Subcutaneous adipose tissue (tissue), 4 donors: ENCODE measurements at places on chromosomes 7 and 10. TPM values are rescaled to one million over a fixed set of nuclear protein-coding genes. Genes with fewer than 3 reads are reported as not detected.

Gene EVX1
- not detected for total RNA-seq

Gene CAMK2B
- 5.1 TPM for total RNA-seq

Gene NHLRC2
- total RNA-seq: 36.7 TPM

Gene ADAM22
- total RNA-seq: 5.8 TPM

Gene OR6B1
- not detected for total RNA-seq

Gene C1QL3
- not detected for total RNA-seq

Gene HACD1
- 16.0 TPM for total RNA-seq

Gene IQCE
- 9.0 TPM for total RNA-seq

Gene KCNMA1
- total RNA-seq: 17.3 TPM

Gene CPA4
- not detected for total RNA-seq

Gene HOXA10
- total RNA-seq: 17.3 TPM

Gene LIPN
- total RNA-seq: not detected

Gene LRRTM3
- total RNA-seq: not detected

Gene CYP17A1
- not detected for total RNA-seq

Gene NXPH1
- total RNA-seq: not detected

Gene PHKG1
- total RNA-seq: 1.1 TPM

Gene OR6V1
- total RNA-seq: not detected

Gene FHIP2A
- 47.7 TPM for total RNA-seq

Gene CNNM2
- 9.6 TPM for total RNA-seq

Gene RBM33
- total RNA-seq: 40.8 TPM

Gene TSPAN12
- total RNA-seq: 9.5 TPM

Gene INMT
- 1.4 TPM for total RNA-seq

Gene IL6
- 5.1 TPM for total RNA-seq

Gene NODAL
- total RNA-seq: not detected

Gene GPRIN2
- not detected for total RNA-seq

Gene CCDC172
- not detected for total RNA-seq

Gene PRKG1
- 7.6 TPM for total RNA-seq

Gene VSTM4
- total RNA-seq: 18.0 TPM

Gene ADGRA1
- not detected for total RNA-seq

Gene PDK4
- 2,300 TPM for total RNA-seq

Gene HABP2
- total RNA-seq: not detected

Gene PRR15
- total RNA-seq: not detected

Gene CYP2C19
- total RNA-seq: not detected

Gene LYZL2
- total RNA-seq: not detected
